GM23248 (cell line): ENCODE measurements at places on chromosomes 7 and 10. TPM values are rescaled to one million over a fixed set of nuclear protein-coding genes. Genes with fewer than 3 reads are reported as not detected.

DNA sequence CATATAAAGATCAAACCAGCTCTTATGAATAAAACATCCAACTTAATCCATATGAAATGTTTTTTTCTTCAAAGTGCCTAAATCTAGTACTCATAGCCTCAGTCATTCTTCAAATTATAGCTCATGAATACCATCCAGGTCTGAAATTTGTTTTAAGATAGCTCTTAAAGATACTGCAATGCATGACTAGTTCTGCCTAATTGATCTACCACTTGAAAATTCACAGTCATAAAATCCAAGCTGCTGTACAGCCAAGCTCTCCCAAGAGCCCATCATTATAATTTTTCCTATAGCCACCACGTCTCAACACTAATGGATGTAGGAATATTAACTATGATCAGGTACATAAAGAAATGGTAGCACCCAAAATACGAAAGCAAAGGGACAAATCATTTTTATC, 87.9 kb upstream of the RNF148 start:
- DNase-seq, result no peak

GRCh38 chr10:7408291-7409044, 2.4 kb downstream of the SFMBT2 start:
- DNase-seq, result peak; percentile 56

GRCh38 chr7:12722136-12722535, 34.7 kb downstream of the ARL4A start:
- no peak for DNase-seq

HMX2 gene
- polyA plus RNA-seq, result not detected in 2 replicates

DNA sequence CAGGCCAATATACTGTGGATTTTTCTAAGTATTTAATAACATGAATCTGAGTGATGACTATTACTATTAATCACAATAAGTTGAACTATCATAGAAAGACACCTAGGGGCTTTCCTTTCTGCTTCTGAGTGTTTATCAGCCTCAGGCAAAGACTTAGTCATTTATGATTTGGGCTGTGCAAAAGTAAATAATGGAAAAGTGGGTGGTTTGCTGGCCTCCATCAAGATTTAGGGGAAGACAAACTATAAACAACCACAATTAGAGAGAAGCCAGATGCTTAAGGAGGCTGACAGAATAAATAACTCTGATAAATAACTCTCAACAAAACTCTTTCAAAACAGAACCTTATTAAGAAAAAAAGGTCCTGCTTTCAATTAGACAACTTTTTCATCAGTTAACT, 64.7 kb downstream of the MACC1 start:
- DNase-seq, result peak; percentile 32

DNA sequence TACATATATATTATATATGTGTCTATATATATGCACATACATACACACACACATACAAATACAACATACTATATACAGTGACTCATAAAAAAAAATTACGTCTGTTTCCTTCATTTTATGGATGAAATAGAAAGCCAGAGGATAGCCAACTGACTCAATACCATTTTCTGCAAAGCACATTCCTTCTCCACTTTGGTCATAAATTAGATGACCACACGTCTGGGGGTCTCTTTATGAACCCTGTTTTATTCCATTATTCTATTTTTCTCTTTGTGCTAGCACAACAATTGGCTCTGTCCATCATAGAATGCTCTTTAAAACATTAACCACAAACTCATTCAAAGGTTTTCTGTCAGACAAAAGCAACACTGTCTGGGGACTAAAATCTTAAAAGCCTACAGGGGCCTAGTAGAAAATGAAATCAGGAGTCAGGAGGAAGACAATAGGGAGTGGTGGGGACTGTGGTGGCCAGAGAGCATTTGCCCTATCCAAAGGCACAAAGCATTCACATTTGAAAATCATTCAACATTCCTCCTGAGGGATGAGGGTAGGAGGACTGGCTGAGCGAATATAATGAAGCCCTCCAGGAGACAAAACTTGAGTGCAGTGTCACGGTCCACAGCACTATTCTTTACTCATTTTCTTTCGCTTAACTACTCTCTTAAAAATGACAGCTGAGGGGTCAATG, 4.3 kb downstream of the CUBN start:
- DNase-seq, result no peak

DNA sequence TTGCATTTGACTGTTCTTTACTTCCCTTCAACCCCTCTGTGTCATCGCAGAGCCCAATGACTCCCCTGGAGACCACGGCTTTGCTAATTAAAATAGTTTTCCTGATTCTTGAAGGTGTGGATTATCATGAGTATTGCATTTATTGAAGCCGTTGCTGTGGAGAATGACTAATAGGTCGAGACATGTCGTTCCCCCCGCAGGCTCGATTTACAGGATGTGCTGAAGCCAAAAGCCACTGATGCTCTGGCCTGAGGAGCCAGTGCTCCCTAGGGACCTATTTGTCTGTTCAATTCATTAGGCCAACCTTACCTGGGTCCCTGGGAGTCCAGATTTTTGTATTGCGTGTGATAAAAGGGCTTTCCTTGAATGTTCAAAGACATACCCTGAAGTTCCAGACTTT, 102.3 kb downstream of the NPTX2 start:
- no peak for DNase-seq

DNA sequence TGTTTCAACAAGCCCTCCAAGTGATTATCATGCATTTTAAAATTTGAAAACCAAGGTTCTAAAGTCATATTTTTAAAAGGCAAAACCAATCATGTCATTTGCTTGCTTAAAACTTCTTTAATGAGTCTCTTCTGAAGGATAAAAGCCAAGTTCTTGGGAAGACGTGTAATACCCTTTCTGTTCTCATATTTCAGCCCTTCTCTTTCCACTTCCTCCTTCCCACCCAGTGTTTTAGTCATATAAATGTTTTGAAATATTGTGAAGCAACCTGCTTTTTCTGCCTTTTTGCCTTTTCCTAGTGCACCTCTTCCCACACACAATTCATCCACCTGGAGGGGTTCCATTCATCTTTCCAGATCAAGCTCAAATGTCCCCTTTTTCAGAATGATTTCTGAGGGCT, 211.1 kb upstream of the LRRTM3 start:
- DNase-seq, result no peak

DNA sequence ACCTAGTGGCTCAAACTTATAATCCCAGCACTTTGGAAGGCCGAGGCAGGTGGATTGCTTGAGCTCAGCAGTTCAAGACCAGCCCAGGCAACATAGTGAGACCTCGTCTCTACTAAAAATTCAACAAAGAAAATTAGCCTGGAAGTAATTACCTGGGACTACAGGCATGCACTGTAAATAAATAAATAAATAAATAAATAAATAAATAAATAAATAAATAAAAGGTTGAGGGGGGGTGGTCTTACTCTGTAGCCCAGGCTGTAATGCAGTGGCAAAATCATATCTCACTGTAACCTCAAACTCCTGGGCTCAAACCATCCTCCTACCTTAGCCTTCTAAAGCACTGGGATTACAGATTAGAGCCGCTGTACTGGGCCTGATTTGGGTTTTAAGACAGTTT, 50.5 kb downstream of the RALA start:
- no peak for DNase-seq

WEE2 gene
- polyA plus RNA-seq, result not detected in 2 replicates

GRCh38 chr10:124650820-124651401, 93.3 kb downstream of the FAM53B start:
- no peak for DNase-seq

FAM131B gene
- polyA plus RNA-seq, result 0.50 and 1.1 TPM in 2 replicates

DNA sequence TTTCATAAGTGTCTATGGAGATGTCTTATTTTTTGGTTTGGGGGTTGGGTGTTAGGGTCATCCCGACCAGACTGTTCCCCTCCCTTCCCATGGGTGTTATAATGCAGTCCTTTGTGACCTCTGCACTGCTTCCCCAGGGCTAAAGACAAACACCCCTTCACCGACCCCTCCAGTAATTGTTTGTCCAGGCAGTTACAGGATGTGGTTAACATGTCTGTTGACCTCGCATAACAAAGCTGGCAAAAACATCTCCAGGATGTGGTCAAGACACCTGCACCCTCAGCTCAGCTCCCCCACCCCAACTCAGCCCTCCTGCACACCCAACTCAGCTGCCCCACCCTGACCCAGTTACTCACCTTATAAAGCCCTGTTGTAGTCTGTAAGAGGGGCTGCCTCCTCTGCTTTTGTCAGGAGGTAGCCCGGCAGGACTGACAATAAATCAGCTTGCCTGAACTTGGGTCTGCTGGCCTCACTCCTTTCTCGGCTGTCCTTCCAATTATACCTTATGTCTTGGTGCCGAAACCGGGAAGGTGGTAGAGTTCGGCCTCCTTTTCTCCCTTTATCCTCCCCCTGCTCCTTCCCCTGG, 102.2 kb downstream of the ZNF92 start:
- DNase-seq, result no peak

PNLIP gene
- polyA plus RNA-seq, result not detected in 2 replicates

SHH gene
- not detected in 2 replicates for polyA plus RNA-seq

GRCh38 chr10:52043811-52044210, 270.3 kb upstream of the DKK1 start:
- no peak for DNase-seq

DNA sequence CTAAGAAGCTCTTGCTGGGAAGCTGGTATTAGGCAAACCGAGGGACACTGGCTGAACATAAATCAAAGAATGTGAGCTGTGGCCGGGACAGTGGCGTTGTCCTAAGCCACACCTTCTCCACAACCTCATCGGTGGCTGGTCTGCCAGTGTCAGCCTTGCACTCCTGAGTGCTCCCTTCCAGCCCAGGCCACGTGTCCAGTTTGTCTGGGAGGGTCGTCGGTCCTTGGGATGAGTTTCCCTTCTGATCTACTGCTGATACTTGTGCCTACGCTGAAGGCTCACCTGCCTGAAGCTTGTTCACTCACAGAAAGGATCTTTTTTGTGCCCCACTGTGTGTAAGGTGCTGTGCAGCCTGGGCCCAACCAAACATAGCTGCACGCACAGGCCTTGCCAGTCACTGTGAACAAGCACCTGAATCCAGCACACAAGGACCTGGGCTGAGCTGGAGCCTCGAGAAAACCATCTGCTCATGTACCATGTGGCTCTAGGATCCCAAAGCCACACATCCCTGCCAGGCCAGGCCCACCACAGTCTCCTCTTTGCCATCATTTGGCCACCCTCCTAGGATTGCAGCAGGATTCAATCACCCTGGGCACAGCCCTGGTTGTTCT, 116.1 kb downstream of the PKD1L1 start:
- DNase-seq, result no peak

- no peak for DNase-seq
These were observed 5.2 kb upstream of the VAX1 start for GRCh38 chr10:117143103-117143823.

DNA sequence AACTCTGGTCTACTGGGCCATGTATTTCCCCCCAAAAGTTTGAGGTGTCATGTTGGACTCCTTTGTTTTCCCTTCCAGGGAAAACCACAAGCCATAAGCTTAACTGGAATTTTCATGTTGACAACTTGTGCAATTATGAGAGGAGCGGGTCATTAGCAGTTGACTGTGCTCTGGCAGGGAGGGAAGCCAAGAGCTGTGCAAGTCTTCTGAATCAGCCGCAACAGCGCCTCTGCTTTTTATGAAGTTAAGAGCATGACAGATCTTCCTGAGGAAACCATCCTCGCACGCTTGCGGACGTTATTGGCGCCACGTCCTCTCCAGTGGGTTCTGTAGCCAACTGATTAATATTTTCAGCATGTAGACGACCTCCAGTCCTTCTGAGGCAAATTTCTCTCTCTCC, 148.7 kb upstream of the MKI67 start:
- peak; percentile 79 for DNase-seq

DNA sequence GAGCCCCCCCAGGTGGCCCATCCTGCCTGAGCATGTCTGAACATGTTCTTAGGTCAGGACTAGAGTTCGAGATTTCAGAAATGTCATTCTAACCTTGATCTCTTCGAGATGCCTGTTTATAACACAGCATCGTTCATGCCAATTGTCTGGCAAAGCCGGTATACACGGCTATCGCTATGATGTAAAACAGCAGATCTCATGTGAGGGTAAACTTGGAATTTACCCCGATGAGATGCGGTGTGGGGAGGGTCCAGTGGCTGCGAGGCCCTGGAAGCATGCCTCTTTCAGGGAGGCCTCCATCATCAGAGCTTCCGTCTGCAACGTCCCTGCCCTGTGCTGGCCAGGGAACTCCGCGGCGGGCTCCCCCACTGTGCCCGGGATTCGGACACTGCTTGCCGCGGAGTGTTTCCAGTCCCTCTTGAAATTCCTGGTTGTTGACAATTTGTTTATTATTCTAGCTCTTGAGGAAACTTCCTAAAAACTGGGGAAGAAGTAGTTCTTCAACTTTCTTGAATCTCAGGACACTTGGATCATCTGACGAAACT, 168.6 kb upstream of the RHEB start:
- DNase-seq, result no peak

GRCh38 chr7:120985839-120986238, 2.7 kb upstream of the CPED1 start:
- no peak for DNase-seq

ZNF736 gene
- polyA plus RNA-seq, result 3.1 and 3.3 TPM in 2 replicates

TMEM176B gene
- not detected in 2 replicates for polyA plus RNA-seq

- DNase-seq, result no peak
These were observed 69.4 kb upstream of the PIP4K2A start for GRCh38 chr10:22783807-22784206.

- DNase-seq, result no peak
These were observed 42.5 kb downstream of the DLD start for GRCh38 chr7:107933386-107934013.

TFR2 gene
- polyA plus RNA-seq, result 0.28 and 0.79 TPM in 2 replicates

TMEM140 gene
- 6.1 and 6.5 TPM in 2 replicates for polyA plus RNA-seq

GRCh38 chr10:110893559-110894179, 21.9 kb downstream of the PDCD4 start:
- peak; percentile 72 for DNase-seq

SNX10 gene
- polyA plus RNA-seq, result 0.27 and 0.60 TPM in 2 replicates

DNA sequence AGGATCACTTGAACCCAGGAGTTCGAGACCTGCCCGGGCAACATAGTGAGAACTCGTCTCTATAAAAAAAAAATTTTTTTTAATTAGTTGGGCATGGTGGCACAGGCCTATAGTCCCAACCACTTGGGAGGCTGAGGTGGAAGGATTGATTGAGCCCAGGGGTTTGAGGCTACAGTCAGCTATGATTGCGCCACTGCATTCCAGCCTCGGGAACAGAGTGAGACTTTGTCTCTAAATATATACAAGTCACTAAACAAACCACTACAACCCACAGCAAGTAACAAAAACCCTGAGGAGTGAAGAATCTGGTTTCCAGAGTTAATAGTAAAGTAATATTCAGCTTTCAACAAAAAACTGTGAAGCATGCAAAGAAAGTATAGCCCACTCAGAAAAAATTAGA, 32.7 kb upstream of the HHEX start:
- DNase-seq, result no peak

AASS gene
- polyA plus RNA-seq, result 3.6 and 5.8 TPM in 2 replicates

- DNase-seq, result no peak
These were observed 905.0 kb downstream of the LRMDA start for GRCh38 chr10:76336213-76336963.

GRCh38 chr7:82722946-82723345, 279.4 kb upstream of the CACNA2D1 start:
- peak; percentile 67 for DNase-seq

DNA sequence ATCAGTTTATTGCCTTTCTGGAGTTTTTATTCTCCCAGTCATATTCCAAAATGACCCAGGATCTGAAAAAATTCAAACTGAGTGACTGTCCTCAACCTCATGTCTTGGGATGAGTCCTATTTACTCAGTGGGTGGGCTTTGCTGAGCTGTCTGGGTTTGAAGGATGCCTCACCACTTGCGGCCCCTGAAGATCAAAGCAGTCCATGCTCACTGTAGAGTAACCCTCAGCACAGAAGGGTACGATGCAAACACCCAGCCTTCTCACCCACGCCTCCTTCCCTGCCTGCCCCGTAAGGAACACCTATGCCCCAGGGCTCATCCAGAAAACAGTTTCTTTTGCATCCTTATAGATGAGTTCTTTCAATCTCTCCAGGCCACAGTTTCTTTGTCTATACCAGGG, 42.2 kb upstream of the GRB10 start:
- DNase-seq, result peak; percentile 58

GRCh38 chr7:45578022-45578421, 3.9 kb downstream of the ADCY1 start:
- no peak for DNase-seq
